ENCODE measurements at places on chromosomes 2 and 18.

DNA sequence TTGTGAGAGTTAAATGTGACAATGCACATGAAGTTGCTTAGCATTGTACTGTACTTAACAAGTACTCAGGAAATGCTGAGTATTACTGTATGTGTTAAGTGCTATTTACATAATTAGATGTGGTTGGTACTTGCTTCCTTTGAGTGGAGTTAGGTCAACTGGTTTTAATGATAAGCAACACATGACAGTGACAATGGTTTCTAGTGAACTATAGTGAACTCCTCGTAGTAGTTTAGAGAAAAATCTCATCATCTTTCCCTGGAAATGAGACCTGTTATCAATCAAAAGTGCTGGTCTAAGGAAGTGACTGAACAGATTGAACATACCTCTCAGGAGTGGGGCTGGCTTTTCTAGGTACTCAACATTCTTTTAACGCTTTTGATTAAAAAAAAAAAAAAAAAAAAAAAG lies 29.2 kb upstream of the ZDBF2 start:
- DNase-seq, result no peak

GRCh38 chr2:66030553-66030952 lies 404.4 kb upstream of the MEIS1 start:
- no peak for DNase-seq

DNA sequence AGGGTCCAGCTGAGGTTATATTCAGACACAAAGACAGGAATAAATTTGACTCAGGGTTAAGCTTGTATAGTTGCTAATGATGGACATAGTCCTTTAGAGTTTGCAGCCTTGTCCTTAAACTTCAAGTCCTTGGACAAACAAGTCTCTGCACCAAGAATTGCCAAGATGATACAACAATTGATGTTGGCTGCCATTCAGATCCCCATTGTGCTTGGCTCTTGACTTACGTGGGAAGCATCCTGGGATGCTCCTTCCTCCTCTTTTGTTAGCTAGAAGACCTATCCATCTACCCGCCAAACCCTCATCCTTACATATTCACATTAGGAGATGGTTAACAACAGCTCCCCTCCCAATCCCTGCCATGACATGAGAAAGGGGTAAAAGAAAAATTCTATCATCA lies 115.6 kb downstream of the RDH14 start:
- DNase-seq, result no peak

- DNase-seq, result no peak
Measured at GRCh38 chr2:200698217-200698616, 112.4 kb downstream of the AOX1 start.

DNA sequence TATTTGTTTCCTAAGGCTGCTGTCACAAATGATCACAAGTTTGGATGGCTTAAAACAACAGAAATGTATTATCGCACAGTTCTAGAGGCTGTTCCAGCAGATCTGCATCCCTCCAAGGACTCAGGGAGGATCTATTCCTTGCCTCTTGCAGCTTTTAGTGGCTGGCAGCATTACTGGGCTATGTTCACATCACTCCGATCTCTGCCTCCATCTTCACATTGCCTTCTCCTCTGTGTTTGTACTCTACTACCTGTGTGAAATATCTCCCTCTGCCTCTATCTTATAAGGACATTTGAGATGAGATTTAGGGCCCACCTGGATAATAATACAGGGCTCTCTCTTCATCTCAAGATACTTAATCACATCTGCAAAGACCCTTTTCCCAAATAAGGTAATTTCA lies 18.9 kb downstream of the NDC80 start:
- no peak for DNase-seq

- no peak for DNase-seq
Measured at GRCh38 chr18:35974181-35974580, 1.7 kb downstream of the RMP24 start.

- DNase-seq, result no peak
Measured at GRCh38 chr2:69517410-69517809, 80.2 kb upstream of the NFU1 start.

- no peak for DNase-seq
Measured at GRCh38 chr2:82857967-82858366, 1601.1 kb downstream of the SUCLG1 start.

DNA sequence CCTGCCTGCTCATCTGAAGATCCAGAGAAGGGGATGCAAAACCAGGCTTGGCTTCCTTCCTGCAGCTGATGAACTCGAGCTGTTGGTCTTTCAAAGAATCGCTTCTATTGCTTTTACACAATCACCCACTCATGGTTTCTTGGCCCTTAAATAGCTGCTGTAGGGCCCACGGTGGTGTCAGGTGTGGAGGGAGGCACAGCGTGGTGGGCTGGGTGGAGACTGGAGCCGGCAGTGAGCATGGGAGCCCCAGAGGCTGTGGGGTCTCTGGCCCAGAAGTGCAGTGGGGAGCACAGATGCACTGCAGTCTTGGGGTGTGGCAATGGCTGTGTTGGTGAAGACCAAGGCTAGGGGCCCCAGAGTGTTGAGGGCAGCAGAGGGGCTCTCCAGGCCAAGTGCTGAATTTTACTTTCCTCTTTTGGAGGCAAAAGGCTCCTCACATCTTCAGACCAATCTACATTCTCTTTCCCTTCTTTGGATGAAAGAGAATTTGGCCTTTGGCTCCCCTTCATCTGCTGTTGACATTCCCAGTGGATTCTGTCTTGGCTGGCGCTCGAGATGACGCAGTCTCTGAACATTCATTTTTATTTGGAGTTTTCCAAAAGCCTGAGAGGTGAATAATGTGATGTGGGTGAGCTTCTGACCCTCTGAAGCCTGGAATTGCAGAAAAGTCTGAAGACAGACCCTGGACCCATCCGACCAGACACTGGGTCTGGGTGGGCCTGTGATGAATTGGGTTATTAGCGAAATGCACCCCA lies 70.1 kb upstream of the ASB18 start:
- no peak for DNase-seq

DNA sequence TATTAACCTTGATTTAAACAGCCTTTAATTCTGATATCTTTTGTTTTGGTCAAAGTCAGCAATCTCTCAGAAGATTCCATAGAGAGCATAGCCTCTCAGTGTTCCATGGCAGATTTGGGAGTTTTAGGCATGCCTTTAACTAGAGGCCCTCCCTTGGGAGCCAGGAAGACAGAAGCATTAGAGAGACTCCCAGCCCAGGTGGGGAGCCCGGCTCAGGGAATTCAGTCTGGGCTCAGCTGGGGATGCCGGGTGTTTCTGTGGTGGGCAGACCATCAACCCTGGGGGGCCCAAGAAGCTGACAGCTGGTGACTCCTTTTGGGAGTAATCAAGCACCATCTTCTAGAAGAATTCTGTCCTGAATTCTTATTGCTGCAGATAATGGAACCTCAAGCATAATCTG lies 99.7 kb upstream of the CELF4 start:
- DNase-seq, result no peak

DNA sequence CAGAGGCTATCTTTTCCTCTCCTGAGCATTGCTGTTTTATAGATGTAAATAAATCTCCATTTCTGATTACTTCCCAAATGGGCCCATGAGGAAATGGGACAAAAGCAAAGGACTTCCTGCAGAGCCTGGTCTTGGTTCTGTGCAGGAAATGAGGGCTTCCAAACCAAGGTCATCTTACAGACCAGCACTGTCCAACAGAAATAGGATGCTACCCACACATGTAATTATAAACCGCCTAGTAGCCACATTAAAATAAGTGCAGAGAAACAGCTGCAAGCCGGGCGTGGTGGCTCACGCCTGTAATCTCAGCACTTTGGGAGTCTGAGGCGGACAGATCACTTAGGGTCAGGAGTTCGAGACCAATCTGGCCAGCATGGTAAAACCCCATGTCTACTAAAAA lies 6.2 kb downstream of the TTL start:
- no peak for DNase-seq

DNA sequence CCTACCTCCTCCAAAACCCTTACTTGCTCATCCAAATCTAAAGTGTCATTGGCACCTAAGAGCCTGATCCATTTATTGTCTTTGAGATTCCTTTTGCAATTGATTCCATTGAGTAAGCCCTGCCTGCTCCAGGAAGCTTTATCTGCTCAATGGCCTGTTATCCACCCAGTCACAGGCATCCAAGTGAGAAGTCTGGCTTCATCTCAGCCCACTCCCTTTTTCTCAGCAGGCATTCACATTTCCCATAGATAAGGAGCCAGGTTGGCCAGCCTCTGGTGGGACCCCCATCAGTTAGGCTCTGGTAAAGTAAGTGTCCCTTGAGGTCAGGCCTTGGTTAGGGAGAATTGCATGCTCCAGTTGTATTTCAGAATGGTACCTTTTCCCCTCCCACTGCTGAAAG lies 396.2 kb upstream of the ST6GAL2 start:
- DNase-seq, result no peak

DNA sequence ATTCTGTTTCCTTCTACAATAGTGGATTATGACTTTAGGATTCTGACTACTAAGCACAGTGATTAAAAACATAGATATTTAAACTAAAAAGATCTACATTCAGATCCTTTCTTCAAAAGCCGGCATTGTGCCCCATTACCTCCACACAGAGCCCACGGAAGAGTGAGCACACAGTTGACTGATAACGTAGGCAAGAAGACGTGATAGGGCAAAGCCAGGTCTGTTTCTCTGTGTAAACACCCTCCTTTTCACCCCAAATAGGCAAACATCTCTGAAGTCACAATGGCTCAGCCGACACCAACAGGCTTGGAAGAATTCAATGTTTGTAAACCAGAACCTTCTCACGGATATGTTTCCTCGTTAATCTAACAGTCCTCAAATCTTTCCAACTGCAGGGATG lies 302.9 kb downstream of the CMPK2 start:
- DNase-seq, result no peak

DNA sequence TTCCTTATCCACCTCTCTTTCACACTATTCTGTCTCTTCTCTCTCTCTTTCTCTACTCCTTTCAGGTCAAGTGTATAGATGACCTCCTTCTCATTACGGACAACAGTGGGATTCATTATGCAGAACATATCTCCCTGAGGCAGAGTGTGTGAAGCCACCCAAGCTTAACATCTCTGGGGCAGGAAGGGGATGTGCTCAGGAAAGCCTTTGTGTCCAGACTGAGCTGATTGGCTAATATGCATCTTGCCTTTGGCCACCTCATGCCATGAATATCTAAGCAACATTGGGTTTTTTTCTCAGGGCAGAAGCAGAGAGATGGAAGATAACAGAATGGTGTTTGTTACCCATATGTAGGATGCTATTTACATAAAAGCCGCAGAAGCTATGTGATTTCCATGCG lies 211.4 kb upstream of the LRRTM1 start:
- DNase-seq, result no peak

- no peak for DNase-seq
Measured at GRCh38 chr2:10205162-10205475, 82.6 kb downstream of the RRM2 start.

DNA sequence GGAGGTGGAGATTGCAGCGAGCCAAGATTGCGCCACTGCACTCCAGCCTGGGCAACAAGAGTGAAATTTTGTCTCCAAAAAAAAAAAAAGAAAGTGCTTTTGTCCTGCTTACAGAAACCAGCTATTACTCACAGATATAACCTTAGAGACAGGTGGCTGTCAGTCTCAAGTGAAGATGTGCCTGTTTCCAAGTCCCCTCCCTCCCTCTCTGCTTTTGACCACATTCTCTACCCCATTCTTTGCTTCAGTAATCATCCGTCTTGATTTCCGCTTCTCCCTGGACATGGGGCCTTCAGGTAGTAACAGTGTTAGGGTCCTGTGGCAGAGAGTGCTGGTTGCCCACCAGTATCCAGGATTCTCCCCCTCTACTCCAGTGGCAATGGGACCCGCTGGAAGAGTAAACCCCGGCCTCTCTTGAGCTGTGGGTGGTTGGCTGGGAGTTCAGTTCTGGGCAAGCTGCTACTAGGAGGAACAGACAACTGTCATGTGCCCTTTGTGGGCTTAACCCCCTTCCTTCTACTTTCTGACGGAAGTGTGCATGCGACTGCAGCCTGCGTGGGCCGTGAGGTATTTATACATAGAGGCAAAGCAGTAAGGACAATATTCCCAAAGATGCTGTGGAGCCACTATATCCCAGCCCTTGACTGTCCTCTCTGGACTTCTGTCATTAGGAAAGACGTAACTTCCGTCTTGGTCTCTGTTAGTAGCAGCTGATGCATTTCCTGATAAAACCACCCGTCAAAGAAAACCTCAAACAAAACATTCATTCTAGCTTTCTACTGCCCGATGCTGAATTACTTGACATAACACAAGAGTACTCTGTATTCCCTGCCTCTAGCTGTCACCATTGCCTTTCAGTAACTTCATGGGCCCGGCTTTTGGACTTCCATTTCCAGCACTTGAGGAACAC lies 17.8 kb downstream of the PDCL3 start:
- DNase-seq, result peak; percentile 37

DNA sequence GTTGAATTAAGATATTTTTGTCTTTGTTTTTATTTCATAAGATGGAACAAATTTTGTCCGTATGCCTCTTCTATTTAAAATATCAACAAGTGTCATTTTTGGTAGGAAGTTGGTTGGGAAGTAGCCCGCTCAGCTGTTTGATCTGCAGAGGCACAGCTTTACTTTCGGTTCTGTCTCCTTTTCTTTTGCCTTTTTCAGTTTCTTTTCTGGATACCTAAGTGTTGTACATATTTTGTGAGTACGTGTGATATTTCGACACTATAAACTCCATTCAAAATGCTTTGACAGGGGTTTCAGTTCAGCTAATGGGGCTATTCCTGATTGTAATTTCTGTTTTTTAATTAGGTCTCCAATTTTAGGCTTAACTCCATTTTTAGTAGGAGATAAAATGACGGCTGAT lies 1785.0 kb upstream of the LRRTM1 start:
- no peak for DNase-seq

DNA sequence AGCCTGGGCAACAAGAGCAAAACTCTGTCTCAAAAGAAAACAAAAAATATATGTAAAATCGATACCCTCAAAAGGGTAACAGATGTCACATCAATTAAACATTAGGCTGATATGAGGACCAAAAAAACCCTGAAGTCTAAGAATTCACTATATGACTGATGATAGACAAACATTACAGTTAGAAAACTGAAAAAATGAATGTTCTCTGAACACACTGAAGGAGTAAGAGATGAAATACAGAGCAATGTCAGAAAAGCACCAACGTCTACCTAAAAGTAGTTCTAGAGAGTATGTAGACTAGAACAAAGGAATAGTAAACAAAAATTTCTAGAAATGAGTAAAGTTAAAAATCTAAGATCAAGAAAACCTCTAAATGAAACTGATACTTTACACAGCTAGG lies 81.9 kb downstream of the SLC66A3 start:
- DNase-seq, result no peak

GRCh38 chr2:111662771-111663470 lies 221.1 kb downstream of the ANAPC1 start:
- no peak for DNase-seq

GRCh38 chr2:160731856-160732255 lies 238.2 kb upstream of the RBMS1 start:
- DNase-seq, result no peak

DNA sequence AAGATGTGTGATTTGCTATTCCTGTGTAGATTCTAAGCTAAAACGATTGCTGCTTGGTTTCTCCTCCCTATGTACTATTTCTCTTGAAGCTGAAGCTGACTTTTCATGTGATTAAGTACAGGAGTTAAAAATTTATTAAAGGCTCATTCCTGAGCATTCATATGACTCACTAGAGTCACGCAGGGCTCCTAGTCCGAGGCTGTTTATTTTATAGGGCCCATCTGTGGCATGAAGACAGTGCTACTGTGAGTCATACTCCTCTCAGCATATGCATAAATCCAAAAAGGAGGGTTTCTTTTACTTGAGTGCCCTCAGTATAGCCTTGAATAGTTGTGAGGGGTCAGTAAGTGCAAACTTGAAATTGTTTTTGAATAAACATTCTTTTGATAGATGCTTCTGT lies 378.8 kb downstream of the PTPRM start:
- DNase-seq, result no peak

GRCh38 chr2:207629553-207629952 lies 4.4 kb upstream of the METTL21A start:
- no peak for DNase-seq

GRCh38 chr2:120546865-120547390 lies 188.7 kb upstream of the GLI2 start:
- DNase-seq, result no peak
